HT1080 (cell line): ENCODE measurements at places on chromosomes 5 and 9.

DNA sequence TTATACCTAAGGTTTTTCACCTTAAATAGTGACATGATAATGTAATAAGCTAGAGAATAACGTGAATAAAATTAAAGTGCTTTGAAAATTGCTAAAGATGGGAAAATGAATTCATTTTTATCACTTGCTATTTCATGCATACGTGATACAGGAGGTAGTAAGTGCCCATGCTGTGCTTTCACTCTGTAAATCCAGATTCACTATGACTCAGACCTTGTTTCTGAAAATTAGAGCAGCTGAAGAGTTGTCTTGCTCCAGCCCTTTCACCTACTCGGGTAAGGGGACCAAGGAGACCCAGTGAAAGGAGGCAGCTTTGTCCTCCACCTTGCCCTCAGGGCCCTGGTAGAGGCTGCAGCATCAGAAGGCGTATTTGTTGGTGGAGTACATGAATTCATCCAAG, 87.9 kb downstream of the ANKH start:
- DNase-seq = no peak

DNA sequence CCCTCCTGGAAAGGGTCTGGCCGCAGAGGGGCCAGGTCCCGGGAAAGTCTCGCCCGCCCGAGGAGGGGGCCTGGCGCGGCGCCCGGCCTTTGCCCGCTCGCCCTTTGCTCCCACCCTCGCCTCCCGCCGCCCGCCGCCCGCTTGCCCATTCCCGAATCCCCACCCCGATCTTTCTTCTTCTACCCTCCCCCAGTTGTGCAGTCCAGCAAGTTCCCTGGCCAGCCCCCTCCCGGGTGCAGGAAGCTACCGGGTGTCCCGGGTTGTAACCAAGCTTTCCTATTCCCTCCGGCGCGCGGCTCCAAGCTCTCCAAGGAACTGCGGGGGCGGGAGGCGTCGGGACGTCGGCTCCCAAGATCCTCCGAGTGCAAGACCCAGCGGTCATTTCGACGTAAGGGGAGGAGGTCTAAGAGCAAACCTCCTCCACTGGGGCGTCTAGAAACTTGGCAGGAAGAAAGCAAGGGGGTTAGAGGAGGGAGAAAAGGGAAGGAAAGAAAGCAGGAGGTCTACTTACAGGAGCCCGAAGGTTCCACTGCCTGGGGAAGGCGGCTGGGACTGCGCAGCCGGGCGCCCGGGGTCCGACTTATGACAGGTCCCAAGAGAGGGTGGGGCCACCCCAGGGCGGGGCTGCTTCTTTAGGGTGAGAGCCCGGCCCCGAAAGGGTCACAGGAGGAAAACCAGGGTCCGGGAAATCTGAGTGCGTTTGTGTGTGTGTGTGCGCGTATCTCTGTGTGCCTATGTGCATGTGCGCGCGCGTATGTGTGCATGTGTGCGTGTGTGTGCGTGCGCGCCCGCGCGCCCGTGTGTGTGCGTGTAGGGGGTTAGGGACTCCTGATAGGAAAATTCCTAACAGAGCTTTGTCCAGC, at the start of gene PTGR1:
TSS of gene PTGR1 (minus strand) at position 556 of the 863 bp plus-strand sequence. CDS start 2,225 bp downstream, outside the sequence.
- DNase-seq = peak; percentile 35

DNA sequence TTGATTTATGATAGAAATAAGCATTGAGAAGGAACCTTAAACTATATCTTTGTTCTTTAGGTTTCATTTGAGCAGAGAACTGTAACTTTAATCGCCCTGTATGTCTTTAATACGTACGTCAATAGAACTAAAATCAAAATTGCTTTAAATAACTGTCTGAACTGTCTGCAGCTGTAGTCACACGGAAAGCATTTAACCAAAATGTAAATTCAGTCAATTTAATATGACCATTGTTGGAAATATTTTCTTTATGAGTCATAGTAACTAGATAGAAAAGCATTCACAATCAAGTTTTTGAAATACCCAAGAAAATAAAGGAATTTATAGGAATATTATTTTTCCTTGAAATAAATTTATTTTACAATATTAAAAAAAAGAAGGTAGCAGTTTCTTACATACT, 157.1 kb upstream of the CDH6 start:
- DNase-seq = no peak

DNA sequence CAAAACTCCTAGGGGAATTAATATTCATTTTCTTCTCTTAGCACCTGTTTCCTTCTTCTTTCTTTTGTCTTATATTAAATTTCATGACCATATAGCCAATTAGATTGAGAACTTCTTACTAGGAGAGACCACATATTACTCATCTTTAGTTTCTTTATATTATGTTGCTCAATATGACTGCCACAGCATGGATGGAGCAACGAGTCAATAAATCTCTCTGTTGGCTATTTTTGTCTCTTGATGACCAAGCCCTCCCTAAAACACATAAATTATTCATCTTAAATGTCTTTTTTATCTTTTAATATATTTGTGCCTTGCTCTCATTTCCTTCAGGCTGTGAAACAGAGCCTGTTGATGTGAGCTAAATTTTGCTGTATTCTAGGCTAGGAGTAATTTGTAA, 123.0 kb downstream of the ADAMTSL1 start:
- DNase-seq = peak; percentile 48

- DNase-seq = no peak
Observed at GRCh38 chr5:54704825-54705224, 187.3 kb downstream of the SNX18 start.

- no peak for DNase-seq
Observed at GRCh38 chr5:132561601-132562000, 4.8 kb downstream of the RAD50 start.

DNA sequence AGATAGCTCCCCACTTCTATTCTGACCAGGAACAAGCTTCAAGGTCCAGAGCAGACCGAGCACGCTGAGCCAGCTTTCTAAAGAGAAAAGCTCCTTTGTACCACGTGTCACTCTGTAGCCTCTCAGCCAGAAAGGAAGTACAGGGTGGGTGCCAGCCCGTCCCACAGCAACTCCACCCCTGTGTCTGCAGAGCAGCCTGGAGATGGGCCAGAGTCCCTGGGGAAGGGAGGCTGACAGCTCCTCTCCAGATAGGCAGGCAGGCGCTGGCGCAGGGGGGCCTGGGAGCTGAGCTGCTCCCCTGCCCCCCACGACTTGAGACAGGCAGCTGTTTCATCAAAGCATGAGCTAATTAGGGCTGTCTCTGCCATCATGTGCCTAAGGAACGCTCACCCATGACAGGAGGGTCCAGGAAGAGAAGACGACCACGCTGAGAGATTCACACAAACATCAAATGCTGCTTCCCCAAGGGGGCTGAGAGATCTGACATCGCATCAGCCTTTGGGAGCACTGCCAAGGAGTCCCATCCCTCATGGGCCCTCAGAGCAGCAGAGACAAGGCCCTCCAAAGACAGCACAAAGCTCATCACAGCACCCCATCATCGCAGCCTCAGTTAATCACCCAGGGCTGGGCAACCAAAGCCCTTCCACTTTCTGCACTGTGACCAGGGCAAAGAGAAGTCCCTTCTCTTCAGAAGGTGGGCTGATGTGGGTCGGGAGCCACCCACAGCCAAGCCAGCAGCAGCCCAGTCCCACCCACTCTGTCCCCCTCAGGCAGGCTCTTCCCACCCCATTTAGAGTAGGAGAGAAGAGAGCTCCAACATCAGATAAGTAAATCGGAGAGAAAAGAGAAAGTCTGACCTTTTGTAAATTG, 78.5 kb upstream of the LRRTM2 start:
- peak; percentile 39 for DNase-seq

- no peak for DNase-seq
Observed at GRCh38 chr5:172142709-172143215, 45.3 kb downstream of the STK10 start.

DNA sequence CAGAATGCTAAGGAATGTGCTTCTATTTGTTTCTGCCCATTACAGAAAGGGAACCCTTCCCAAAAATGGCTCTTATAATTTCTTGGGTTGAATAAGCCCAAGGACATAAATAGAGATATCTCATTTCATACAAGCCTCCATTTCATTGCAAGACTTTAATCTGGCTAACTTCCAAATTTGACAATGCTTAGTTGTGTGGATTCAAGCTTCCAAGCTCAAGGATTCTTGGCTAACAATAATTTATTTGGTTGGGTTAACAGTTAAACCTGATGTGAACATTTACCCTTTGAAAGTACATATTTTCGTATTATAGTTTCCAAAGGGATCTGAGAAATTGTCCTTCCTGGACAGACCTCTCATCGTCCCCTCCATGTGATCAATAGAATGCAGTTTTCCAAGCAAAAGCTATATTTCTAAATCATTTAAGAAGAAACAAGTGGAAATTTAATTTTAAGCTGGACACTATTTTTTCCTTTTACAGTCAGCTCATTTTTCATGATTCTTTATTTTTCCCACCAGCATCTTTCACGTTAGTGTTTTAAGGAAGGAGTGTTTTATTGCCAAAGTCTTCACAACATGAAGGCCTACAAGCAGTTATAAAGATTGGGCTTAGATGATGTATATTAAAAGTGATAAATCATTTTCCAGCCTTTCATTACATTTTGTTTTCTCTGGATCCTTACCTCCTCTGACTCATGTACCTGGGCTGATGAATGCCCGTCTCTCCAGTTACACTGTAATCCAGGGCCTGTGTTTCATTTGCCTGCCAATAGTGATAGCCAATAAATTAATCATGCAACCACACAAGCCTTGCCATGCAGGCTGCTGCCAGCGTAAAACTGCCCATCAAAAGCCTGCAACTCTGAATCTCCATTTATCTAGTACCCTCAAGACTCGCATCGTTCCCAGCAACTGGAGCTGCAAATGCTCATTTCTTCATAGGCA, 176.7 kb downstream of the NTRK2 start:
- DNase-seq = no peak

- peak; percentile 48 for DNase-seq
Observed at GRCh38 chr9:100595391-100596199, 17.7 kb downstream of the CAVIN4 start.

- no peak for DNase-seq
Observed at GRCh38 chr5:43815497-43815896, 212.5 kb downstream of the NNT start.

- peak; percentile 37 for DNase-seq
Observed at GRCh38 chr5:35345222-35345621, 114.9 kb upstream of the PRLR start.

DNA sequence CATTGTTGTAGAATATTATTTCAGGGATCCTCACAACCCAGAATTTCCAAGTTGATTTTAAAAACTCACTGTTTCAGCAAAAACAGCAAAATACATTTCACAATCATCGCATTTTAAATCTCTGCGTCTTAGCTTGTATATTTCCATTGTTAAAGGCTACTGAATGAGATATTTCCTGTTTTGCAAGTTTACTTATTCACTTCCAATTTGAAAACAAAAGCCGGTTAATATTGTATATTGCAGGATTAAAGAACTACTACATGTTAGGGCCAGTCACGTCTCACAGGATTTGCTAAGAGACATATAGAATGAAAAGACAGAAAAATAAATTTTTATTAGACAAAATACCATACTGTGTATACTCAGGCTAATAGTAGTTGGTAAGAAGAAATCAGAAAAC, 395.9 kb upstream of the CDH9 start:
- no peak for DNase-seq

DNA sequence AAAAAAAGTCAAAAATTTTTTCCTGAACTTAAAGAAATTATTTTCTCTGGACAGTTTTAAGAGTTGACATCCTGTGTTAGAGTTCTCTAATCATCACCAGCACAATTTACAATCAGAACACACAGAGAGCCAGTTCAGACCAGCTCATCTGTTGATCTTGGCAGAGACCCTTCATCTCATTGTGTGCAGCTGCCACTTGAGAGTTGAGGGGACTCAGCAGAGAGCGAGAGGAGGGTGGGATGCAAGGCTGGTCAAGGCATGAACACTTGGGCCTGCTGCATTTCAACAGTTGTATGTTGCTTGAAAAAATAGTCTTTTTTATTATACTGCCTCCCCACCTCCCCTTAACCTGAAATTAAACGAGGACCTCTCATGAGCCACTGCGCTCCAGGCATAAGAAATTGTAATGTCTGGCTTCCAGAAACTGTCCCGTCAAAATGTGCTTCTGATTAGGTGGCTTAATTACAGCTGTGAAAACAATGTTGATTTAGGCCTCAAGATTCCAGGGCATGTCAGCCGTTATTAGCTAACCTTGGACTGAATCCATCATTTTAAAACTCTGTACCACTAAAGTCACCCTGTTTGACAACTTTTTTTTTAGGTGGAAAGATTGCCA, 383.6 kb downstream of the CCDC171 start:
- DNase-seq = peak; percentile 11

DNA sequence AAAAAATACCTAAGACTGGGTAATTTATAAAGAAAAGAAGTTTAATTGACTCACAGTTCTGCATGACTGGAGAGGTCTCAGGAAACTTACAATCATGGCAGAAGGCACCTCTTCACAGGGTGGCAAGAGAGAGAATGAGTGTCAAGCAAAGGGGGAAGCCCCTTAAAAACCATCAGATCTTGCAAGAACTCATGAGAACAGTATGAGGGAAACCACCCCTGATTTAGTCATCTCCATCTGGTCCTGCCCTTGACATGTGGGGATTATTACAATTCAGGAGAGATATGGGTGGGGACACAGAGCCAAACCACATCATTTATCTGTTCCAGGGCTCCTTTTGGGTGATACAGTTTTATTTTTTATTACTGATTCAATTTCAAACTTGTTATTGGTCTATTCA, 23.2 kb upstream of the ADAMTS16 start:
- DNase-seq = no peak

DNA sequence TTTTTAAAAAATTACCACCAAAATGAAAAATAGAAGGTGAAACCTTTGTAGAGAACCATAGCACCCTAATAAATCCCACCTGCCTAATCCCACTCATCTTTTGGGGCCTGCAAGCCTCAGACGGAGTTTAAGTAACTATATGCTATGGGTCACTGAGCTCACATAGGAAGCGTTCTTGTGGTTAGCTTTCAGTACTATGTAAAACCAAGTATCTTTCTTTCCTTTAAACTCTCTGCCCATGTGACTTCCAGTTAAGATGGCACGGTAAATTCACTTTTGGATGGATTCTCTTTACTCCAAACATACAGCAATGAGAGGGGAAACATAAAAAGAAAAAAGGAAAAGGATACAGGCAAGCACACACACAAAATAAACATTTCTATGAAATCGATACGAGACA, 50.9 kb downstream of the FANCC start:
- no peak for DNase-seq

- DNase-seq = no peak
Observed at GRCh38 chr9:105148328-105149006, 96.0 kb upstream of the SLC44A1 start.

- no peak for DNase-seq
Observed at GRCh38 chr5:78361631-78361993, 1.2 kb downstream of the SCAMP1 start.

DNA sequence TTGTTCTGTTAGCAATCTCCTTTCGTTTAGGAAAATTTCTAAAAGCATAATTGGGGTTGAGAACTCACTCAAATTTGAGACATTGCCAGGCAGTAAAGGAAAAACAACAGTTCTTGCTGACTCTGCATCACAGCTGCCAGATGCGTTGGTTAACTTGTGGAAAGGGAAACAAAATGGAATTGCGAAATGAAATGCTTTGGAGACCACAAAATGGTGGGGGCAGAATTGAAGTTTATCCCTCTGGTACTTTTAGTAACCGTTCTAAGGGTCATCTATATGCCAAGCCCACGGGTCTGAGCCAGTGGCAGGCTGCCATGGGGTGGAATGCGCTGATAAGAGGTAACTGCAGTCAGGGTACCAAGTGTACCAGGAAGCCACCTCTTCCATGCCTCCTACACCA, 28.6 kb upstream of the SELENOP start:
- no peak for DNase-seq
